ENCODE measurements at places on chromosomes 4 and X.
A peak's percentile ranks its signal among the peaks of the same experiment; 100 is the strongest.

DNA sequence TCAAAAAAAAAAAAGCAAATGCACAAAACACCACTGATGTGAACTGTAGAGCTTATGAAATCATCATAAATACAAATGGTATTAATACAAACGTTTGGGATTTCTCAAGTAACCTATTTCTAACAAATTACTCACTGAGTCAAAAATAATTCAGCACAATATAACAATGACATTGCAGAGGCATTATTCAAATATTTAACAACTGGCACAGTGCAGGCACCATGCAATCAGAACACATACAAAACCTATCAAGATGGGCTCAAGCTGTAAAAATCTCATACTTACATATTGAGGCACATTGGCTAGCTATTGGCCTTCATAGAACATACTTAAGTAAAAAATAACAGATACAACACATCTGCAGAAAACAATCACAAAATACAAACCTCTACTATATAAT, 81.1 kb downstream of the LRBA start:
- no peak for DNase-seq

- no peak for DNase-seq
These were observed 238.4 kb downstream of the SNCA start for GRCh38 chr4:89598602-89599001.

GRCh38 chr4:39591290-39591689, 47.4 kb downstream of the SMIM14 start:
- no peak for DNase-seq

- no peak for DNase-seq
These were observed 251.9 kb downstream of the TECRL start for GRCh38 chr4:64157397-64157796.

DNA sequence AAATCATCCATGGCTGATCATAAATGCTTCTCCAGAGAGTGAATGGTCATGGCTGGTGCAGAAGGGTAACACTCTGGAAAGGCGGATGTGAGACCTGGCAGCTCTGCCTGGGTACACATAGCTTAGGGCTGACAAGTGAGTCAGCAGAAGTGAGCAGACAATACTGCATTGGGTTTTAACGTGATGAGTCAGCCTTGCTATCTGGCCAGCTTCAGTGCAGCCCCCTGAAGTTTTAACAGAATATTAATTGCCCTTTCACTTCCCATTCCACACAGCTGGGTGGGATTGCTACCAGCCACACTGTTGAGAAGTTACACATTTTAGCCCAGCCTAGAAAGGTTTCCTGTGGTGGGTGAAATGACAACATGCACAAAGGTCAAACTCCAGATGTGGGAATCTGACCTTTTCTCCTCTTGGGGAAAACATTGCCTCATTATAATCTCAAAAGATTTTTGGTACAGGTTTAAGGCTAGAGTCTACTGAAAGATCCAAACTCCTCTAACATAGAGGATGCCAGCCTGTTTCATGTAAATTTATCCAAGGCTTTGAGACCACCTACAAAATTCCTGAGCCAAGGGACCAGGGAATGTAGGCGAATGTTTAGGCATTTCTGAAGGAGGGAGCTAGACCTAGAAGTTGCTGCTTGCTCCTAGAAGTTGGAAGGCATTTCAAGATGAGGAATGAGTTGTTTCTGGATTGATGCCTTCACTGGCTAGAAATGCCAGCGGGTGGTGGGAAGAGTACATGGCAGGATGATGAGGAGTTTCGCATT, 230.3 kb upstream of the PGRMC2 start:
- no peak for DNase-seq

GRCh38 chr4:144647095-144647561, 1.2 kb downstream of the HHIP start:
- DNase-seq = no peak

GRCh38 chrX:9117851-9118250, 83.9 kb upstream of the FAM9B start:
- no peak for DNase-seq

- DNase-seq = no peak
These were observed 236.8 kb upstream of the VCX start for GRCh38 chrX:7606039-7606652.

GRCh38 chrX:48937054-48937907, 18.5 kb upstream of the PIM2 start:
- peak; percentile 98 for DNase-seq

DNA sequence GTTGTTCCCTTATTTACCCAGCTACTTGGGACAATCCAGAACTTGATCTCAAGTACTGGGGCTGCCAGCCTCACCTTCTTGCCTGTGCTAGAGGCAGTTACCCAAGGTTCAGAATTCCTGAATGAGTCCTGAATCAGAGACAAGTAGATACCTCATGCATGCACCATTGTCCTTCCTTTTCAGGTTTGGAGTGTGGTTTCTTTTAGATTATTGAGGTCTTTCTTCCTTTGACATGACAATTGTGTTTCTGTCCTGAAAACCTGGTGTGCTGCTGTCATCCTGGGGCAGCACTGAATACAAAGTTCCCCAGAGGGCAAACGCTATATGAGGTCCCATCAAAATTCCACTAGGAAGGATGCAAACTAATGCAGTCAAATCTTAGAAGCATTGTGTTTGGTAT, 3.5 kb downstream of the CXCL2 start:
- no peak for DNase-seq

DNA sequence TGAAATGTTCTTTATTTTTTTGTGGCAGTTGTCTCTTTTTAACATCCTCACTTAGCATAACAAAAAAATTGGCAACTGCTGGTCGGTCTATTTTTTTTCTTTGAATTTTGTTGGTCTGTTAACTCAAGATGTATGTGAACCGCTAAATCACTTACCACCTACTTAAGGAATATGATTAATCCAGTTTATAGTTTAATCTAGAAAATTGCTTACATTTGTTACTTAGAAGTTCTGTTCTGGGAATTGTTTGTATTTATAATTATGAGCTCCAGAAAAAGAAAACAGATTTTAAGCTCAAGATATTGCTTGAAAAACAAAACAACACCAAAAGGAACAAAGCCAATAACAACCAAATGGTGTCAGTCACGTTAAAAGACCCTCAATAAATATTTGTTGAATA, 66.1 kb upstream of the KLHL13 start:
- no peak for DNase-seq
